ENCODE measurements at places on chromosomes 3 and 15. TPM values are rescaled to one million over a fixed set of nuclear protein-coding genes. Genes with fewer than 3 reads are reported as not detected.

Gene SLC26A6
- 20.7 TPM for total RNA-seq

Gene GLDN
- total RNA-seq: 3.7 TPM

Gene ZCWPW2
- 1.2 TPM for total RNA-seq

Gene GCSAM
- not detected for total RNA-seq

Gene TAMM41
- 5.0 TPM for total RNA-seq

Gene SLC38A3
- total RNA-seq: not detected
